Forelimb muscle (tissue), 1 donor: ENCODE measurements at places on chromosomes 12 and 14. TPM values are rescaled to one million over a fixed set of nuclear protein-coding genes. Genes with fewer than 3 reads are reported as not detected.
A peak's percentile ranks its signal among the peaks of the same experiment; 100 is the strongest.

The PDZRN4 gene
- 2.6 TPM for polyA plus RNA-seq

DNA sequence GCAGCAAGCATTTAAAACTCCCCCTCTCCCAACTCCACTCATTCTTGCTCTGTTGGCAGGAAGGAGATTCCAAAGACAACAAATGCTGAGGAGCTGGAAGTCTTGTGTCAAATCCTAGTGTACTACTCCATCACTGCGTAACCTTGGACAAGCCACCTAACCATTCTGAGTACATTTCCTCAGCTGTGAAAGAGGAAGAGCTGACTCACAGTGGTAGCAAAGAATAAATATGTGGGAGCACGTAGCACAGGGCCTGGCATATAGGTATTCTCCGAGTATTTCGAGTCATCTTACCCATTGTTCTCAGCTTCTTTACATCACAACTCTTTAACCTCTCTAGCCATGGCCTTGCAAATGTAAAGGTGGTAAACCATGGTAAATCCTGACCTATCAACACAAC is 28.7 kb downstream of the EGLN3 start:
- DNase-seq, result no peak

The SYCP3 gene
- polyA plus RNA-seq, result 0.46 TPM

- no peak for DNase-seq
Measured at GRCh38 chr14:95260537-95261361, 59.0 kb downstream of the CLMN start.

GRCh38 chr12:111117017-111117416 is 196.6 kb upstream of the MYL2 start:
- no peak for DNase-seq

The LRCOL1 gene
- polyA plus RNA-seq, result 0.15 TPM

The KRT6A gene
- polyA plus RNA-seq, result not detected

DNA sequence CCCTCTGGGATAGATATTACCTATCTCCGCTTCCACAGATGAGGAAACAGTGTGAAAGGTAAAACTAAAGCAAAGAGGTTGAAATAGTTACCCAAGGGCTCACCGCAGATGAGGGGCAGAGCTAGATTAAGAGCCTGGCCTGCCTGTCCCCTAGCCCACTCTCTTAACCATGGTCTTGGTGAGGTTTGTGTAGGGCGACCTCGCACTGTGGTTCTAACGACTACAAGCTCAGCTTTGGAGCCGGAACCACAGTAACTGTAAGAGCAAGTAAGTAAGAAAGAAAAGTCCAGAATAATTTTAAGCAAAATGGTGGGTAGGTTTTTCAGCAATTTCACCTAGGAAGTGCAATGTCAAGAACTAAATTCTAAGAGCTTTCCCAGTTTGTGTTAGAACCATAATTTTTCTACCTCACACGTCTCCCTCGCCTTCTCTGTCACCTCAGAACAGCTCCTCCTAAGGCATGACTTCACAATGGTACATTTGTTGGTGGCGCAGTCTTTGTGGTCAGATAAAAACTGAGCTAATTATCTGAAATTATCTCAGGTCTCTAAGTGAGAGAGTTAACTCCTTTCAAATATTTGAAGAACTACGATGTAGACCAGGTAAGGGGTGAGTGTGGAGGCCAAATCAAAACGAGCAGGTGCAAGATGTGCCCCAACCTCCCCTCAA is 64.8 kb downstream of the DAD1 start:
- DNase-seq, result no peak

The RFX4 gene
- polyA plus RNA-seq, result 0.15 TPM

DNA sequence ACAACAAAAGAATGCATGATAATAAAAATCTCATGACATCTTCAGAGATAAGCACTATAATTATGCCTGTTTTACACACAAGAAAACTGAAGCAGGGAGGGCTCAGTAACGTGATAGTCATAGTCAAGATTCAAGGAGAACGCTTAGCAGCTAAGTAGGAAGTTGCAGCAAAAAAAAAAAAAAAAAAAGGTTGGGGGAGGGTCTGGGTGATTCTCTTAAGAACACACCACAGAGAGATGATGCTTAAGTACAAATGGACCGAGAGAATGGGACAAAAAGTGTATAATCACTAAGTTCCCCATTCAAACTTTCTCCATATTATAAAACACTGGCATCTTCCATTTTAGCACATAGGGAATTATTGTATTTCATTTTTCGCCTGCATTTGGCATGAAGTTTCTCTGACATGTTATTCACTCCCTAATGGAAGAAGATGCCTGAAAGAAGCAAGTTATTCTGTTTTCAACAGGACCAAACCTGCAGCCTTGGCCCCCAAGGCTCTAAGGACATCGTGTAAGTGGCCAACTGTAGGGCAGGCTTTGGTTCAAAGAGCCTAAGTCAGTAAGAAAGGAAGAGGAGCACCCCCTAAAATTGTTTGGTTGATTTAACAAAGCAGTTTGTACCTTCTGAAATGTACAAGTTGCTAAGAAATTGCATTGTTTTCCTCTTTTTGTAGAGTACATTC is 142.9 kb upstream of the TMPO start:
- DNase-seq, result no peak

The C12orf60 gene
- 1.1 TPM for polyA plus RNA-seq

The MYF6 gene
- 90.3 TPM for polyA plus RNA-seq

- DNase-seq, result no peak
Measured at GRCh38 chr14:97900196-97900854, 1103.1 kb downstream of the VRK1 start.

DNA sequence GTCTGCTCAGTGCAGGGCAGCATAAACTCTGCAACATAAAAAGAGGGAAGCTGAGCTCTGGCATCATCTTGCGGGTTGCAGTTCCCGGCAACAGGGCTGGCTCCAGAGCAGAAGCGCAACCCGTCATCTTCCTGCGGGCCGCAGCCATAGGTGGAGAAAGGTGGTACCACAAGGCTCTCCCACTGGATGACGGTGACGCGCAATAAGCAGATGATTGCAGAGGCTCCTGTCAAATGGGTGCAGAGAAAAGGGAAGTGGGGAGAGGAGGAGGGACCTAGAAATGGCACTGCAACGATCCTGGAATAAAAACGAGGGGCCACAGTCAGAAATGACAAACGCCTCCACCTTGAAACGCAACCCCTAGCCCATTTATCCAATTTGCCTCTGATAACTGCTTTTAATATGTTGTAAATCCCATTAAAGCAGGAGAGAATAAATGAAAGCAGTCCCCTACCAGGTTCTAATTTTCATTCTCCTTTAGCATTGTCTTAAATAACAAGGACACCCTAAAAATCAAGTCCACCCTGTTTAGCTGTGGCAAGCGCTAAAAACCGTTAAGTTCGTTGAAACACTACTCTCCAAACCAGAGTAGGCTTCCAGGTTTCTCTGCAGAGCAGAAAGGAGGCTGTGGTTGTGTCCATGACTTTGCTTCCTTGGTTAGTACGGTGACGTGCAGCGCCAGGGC is 30.9 kb upstream of the TUBA1C start:
- no peak for DNase-seq

DNA sequence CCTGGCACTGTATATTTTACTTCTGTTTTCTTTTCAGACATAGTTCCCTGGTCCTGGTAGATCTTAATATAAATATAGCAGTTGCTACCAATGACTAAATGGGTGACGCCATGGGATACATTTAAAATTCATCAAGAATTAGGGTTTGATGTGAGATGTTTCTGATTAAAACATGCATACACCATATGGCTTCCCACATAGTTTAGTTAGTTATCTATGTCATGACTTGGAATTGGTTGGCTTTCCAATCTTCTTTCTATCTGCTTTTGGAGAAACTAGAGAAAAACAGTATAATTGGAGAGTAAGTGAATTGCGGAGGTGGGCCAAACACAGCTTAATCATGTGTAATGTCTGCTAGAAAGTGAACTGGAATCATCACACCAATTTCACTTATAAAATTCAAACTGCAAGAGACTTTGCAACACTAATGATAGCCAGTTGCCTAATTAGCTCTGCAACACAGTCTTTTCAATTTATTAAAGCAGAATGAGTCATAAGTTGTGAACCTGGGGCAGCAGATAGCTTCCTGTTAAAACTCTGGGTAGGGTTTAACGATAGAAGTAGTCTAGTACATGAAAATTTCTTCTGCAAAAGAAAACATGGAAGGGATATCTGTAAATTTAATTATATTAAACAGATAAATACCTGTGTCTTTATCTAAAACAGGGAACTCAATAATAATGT is 295.2 kb downstream of the SLC16A7 start:
- DNase-seq, result no peak

- peak; percentile 8 for DNase-seq
Measured at GRCh38 chr14:79543967-79544697, 667.2 kb downstream of the DIO2 start.

GRCh38 chr12:31323391-31324115 is 2.4 kb downstream of the SINHCAF start:
- no peak for DNase-seq

- DNase-seq, result no peak
Measured at GRCh38 chr12:84660139-84660538, 252.5 kb downstream of the SLC6A15 start.

- no peak for DNase-seq
Measured at GRCh38 chr12:131163189-131163738, 209.6 kb downstream of the ADGRD1 start.

The IL22 gene
- polyA plus RNA-seq, result not detected

DNA sequence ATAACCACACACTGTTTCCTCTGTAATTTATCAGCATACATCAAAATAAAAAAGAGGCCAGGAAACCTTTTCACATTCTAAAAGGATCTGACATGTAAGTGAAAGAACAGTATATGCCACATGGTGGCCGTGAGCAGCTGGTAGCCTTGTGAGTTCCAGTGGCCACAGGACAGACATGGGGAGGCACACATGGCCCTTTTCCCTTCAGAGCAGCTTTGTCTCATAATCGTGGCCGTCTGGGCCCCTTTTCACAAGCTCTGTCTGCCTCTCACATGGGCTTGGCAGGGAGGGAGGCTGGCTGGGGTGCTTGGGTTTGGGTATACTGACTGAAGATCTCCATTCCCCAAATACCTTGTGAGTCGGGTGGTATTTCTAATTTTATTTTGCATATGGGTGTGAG is 1.5 kb upstream of the ZDHHC22 start:
- DNase-seq, result no peak

- DNase-seq, result no peak
Measured at GRCh38 chr12:90593596-90594295, 361.2 kb downstream of the CCER1 start.

GRCh38 chr12:5348057-5348456 is 83.9 kb upstream of the NTF3 start:
- no peak for DNase-seq

GRCh38 chr12:47078086-47078395 is 1.4 kb upstream of the PCED1B start:
- DNase-seq, result no peak

DNA sequence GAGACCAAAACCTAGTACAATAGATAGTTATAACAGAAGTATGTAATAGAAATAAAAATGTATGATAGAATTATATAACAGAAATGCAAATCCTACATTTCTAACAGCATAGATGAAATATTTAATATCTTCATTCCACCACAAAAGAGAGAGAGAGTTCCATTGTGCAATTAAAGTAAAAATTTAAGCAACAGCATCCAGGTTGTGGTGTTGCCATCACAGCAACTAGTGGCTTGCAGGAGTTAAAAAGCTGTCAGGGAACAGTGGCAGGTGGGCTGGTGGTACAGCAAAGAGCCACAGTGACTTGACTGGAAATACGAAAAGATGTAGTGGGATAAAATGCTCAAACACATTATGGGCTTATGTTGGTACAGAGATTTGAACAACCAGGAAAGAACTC is 57.1 kb upstream of the MDM1 start:
- no peak for DNase-seq

The SLCO1B1 gene
- not detected for polyA plus RNA-seq

DNA sequence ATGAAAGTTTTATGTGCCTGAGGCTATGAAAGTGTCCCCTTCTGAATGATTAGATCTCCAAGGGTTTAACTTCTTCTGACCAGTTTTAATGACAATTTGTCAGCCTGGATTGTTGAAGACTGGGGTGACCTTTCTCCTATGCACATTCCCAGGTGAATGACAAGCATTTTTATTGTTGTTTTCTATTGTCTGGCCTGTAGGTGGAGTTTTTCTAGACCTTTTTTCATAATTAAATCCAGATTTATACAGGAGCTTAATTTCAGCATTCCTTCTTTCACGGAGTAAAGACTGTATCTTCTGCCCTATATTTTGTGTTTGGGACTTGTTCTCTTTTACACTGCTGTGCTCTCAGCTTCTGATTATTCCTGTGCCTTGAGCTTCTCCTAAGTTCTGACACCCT is 125.0 kb upstream of the FAR2 start:
- no peak for DNase-seq

GRCh38 chr12:66823857-66824570 is 145.1 kb upstream of the GRIP1 start:
- no peak for DNase-seq

- DNase-seq, result no peak
Measured at GRCh38 chr12:10715491-10715890, 7.6 kb downstream of the YBX3 start.

- DNase-seq, result no peak
Measured at GRCh38 chr12:52896190-52897100, 8.4 kb downstream of the KRT8 start.

The FGF6 gene
- 58.5 TPM for polyA plus RNA-seq

DNA sequence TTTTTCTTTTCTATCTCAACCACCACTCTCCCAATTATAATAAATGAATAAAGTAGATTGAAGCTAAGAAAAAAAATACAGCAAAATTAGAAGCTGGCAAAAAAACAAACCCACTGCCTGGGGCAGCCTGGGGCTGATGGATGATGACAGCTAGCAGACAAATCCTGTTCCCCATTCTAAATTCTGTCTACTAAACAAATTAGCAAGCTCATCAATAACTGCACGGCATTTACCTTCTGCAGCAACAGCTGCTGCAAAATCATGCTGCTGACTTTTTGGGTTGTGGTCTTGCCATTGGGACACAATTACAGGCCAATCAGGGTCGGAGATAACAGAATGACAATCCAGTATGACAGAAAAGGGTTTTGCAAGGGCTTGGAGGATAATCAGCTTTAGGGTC is 443.6 kb upstream of the SOX5 start:
- DNase-seq, result no peak

- DNase-seq, result no peak
Measured at GRCh38 chr12:15356951-15357364, 34.6 kb downstream of the PTPRO start.

GRCh38 chr14:99884834-99885648 is 91.8 kb downstream of the EML1 start:
- DNase-seq, result no peak
